NCI-H460 (cell line): ENCODE measurements at places on chromosomes 12 and 14. TPM values are rescaled to one million over a fixed set of nuclear protein-coding genes. Genes with fewer than 3 reads are reported as not detected.

DNA sequence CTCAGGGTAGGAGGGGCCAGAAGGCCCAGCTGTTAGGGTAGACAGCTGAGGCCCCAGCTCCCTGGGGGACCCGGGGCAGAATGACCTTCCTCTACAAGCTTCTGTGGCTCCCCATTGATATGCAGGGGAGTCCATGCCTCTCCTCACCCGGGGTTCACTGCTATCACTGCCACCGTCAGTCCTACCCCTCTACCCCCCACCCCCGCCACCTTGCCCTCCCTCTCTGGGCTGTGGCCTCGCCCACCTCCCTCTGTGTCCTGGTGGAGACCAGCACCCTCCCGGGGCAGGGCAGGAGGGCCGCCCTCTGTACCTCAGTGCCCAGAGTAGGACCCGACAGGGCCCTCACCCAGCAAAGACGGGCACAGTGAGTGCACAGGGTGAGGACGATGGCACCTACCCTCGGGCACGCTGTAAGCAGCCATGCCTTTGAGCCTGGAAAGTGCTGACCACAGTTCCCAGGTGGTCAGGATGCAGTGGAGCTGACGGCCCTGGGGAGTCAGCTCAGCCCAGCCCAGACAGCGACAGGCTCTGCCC is 88.4 kb upstream of the SFSWAP start:
- DNase-seq = no peak

DNA sequence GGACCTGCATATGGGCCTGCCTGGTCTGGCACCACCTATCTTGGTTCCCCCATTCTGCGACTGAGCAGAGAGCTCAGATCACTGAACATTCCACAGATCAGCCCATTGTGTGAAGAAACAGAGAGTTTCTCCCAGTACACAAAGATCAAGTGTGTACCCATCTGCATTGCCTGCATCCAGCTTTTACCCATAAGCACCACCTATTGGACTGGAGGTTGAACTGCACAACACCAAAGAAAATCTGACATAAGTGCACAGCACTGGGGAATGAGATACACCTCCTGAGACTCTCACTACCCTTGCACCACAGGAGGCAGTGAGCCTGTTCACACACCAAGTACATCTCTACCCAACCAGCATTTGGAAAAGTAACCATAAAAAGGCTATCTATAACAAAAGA is 362.6 kb upstream of the CLEC14A start:
- DNase-seq = no peak

DNA sequence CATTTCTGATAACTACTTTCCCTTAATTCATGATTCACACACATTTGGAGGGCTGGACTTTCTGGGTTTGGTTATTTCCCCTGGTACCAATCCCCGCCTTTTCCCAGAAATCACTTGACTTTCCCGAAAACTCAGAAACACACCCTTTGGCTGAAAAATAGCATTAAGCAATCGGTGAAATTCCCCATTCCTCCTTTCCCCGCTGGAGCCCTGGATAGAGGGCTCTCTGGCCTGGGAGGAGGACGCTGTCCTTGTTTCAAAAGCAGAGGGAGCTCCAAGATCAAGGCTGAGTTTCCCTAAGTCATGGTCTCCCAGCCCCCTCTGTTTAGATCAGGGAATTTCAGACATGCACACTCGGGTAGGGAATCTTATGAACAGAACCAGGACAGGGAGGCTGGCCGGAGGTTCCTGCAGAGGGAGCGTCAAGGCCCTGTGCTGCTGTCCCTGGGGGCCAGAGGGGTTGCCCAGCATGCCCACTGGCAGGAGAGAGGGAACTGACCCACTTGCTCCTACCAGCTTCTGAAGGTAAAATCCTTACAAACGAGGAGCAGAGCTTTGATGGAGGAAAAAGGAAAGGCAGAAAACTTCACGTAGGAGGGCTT is at the start of gene C1S:
C1S (plus strand) TSS at position 366 of the 602 bp plus-strand sequence. CDS start 1,195 bp downstream, outside the sequence.
- DNase-seq = peak; percentile 81

TM7SF3 gene
- 101 and 117 TPM in 2 replicates for total RNA-seq

GPR84 gene
- total RNA-seq = not detected in 2 replicates

IL26 gene
- total RNA-seq = not detected in 2 replicates

MAP3K9 gene
- total RNA-seq = 0.55 and 0.84 TPM in 2 replicates

DNA sequence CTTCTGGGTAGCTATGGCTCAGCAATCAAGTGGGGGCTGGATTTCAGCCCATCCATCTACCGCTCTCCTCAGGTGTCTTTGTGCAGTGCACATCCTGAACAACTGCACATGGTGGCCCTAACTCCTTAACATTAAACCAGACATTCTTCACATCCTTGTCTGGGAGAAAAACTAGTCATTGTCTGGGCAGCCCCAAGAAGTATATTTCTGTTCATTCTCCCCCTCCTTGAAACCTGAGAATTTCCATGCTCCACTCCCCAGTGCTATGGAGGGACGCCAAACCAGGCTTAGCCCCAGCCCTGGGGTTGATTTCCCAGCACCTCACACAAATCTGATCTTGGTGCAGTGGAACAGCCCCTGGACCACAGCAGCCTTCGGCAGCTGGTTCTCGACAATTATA is 13.4 kb downstream of the MYL2 start:
- DNase-seq = no peak

PRB2 gene
- not detected in 2 replicates for total RNA-seq

DNA sequence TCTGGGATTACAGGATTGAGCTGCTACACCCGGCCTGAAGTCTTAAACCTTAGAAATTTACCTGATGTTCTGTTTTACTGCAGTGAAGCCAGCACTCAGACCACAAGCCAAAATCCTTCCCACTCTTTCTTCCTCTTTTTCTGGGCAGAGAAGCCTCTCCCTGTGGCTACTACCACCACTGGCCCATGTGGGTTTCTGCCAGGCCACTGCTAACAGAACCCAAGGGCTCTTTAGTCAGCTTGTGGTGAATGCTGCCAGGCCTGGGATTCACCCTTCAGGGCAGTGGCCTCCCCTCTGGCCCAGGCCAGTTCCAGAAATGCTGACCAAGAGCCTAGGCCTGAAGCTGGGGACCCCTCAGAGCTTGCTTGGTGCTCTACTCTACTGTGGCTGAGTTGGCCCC is 35.3 kb downstream of the GAS2L3 start:
- no peak for DNase-seq

DNA sequence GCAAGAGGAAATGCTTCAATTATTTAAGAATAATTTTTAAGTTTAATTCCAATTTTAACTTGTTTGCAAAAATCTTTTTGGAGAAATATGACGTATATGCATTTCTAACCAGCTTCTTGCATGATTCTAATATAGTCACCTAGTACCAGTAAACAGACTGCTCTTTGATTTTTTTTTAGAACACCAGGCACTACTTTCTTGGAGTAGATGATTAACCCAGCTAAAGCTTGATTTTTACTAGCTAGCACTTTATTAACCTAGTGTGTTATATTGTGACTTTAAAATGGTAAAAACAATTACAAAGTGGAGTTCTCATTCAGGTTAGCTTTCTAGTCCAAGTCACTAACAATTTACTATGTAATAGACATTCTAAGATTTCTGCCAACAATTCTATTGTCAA is 32.6 kb upstream of the FGD4 start:
- DNase-seq = no peak

DNA sequence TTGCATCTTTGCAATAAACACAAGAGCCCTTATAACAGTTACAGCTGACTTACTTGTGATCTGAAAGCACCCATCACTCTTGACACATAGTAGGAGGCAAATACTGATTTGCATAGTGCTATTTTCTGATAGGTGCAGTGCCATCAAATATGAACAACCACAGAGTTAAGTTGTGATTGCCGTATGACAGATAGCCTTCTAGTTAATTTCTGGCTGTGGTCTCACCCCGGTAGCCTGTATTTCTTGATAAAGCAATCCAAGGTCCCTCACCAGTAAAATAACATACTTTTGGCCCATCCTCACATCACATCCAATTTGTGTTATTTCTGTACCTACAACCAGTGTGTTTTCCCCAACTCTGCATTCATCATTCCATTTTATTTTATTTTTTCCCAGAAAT is 23.3 kb upstream of the STYK1 start:
- DNase-seq = no peak

CLEC4C gene
- not detected in 2 replicates for total RNA-seq
